SHP77 treated with DMSO at 0.1 percent for 48 hours (cell line): ENCODE measurements at places on chromosomes 5 and 9.
A peak's percentile ranks its signal among the peaks of the same experiment; 100 is the strongest.

DNA sequence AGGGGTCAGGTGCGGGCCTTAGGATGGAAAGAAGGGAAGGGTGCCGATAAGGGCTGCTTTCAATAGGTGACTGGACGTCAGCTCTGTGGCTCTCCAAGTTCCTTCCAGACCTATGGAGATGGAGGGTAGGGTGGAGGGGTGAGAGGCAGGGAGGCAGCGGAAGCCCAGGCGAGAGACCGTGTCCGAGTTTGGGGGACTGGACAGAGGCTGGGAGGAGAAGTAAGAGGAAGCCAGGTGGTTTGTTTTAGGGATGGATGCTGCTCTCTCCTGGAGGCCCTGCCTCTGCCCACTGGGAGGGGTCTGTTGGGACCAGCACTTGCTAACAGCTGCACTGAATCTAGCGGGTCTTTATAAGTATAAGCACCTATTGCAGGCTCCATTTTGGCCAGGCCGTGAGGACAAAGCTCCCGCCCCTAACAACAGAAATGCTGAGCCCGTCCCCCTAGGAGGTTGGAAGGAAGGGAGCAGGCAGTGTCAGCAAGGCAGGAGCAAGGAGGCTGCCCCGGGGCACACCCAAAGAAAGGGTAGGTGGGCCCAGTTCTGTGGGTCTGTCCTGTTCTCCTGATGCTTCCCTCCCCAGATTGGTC is 167.5 kb downstream of the DAB2IP start:
- no peak for DNase-seq

GRCh38 chr5:113336975-113337374 is 97.8 kb downstream of the TSSK1B start:
- no peak for DNase-seq

- DNase-seq, result no peak
Observed at GRCh38 chr5:372996-373709, 51.6 kb downstream of the AHRR start.

DNA sequence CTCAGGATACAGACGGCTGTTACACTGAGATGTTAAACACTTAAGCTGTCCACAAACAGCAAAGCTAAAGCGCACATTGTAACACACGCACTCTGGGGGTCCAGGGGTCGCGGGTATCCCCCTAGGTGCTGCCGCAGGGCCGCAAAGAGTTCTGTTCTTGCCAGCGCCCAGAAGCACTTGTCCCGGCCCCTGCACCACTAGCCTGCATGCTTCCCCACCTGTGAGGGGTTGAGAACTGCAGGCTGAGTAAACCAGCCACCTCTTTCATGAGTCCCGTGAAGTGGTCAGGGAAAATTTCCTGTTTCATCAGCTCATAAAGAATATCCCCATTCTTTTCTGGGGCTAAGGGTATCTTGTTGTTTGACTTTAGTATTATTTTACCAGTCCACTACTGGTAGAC is 154.4 kb upstream of the FBXL17 start:
- no peak for DNase-seq

- DNase-seq, result no peak
Observed at GRCh38 chr9:134699343-134699740, 57.7 kb downstream of the COL5A1 start.

DNA sequence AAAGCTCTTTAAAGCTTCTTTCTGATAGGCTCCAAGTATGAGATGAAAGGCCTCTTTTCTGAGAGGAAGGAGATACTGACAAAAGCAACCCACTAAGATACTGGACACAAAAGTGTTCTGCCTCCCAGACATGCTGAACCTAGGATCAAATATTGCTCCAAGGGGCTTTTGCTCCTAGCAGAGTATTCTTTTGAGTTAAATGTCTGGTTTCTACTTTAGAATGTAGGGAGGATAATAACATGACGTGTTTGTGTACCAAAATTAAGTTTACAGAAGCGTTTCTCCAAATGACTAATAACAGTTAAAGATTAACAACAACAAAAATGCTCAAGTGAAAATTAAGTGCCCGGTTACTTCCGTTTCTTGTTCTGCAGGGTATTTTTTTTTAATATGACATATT is 2293.3 kb upstream of the C9orf72 start:
- DNase-seq, result no peak

DNA sequence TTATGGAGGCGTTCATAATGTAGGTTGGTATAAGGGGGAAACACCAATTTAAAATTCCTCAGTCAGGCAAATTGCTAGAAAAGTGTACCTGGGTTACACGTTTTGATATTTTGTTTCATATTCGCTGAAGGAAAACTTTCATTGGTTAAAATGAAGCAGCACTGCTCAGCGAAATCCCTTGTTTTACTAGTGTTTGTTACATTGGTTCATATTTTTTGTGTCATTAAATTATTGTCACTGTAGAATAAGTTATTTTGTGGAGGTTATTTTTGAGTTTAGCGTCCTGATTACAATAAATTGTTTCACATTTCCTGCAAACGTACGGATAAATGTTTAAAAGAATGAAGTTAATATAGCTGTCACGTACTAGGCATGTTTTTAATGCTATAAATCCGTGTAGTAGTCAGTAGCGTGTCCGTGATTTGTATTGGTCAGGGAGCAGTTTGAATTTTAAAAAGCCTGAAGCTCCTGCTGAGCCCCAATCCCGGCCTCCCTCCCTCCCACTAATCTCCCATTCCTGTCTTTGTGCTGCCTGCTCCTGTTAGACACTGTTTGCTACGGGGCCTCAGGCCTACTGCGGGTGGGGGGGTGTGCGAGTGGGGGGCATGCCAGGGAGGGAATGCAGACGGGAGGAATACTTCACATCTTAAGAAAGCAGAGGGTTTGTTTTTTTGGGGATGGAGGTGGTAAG is 2.0 kb downstream of the NIPBL start:
- peak; percentile 15 for DNase-seq

DNA sequence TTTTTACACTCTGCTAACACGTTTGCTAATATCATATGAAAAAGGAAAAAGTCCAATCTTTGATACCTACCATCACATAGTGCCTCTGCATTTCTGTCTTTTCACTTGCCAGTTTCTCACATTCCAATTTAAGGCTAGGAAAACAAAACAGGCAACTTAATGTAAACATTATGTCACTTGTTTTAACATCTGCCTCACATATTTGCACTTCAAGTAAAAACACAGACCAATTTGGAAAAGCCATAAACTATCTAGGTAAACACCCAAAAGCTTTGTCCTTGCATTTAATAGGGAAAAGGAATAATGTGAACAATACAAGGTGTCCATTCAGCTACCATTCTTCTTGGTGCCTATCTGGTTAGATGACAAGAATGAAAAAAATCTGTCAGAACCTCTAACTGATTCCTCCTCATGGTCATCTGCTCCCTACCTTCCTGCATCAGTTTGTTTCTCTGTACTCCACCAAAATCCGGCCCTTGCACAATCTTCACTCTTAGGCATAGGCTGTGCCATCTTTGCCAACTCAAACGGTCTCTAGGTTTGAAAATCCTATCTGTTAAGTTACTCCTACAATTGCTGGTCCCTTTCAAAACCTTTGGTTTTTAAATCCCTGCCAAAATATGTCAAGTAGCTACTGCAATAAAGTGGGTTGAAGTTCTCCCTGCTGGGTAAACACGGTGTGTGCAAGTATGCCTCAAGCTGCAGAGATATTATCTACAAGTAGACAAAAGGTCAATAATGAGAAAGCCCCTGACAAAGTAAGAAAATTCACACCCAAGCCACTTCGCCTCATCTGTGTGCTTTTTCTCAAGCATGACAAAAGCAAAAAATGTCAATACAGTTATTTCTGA is 3.4 kb downstream of the TLE1 start:
- DNase-seq, result peak; percentile 4
